ENCODE measurements at places on chromosomes 4 and X.

DNA sequence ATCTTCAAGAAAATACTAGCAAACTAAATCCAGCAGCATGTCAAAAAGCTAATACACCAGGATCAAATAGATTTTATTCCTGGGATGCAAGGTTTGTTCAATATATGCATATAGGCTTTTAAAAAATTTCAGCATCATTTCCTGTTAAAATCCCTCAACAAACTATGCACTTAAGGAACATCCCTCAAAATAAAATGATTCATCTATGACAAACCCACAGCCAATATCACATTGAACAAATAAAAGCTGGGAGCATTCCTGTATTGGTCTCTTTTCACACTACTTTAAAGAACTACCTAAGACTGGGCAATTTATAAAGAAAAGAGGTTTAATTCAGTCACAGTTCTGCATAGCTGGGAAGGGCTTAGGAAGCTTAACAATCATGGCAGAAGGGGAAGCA, 726.7 kb downstream of the GRXCR1 start:
- no peak for DNase-seq

- no peak for DNase-seq
Observed at GRCh38 chrX:25755194-25755593, 382.9 kb upstream of the MAGEB18 start.

GRCh38 chrX:101452056-101452455, 33.2 kb upstream of the ARMCX4 start:
- DNase-seq, result no peak

DNA sequence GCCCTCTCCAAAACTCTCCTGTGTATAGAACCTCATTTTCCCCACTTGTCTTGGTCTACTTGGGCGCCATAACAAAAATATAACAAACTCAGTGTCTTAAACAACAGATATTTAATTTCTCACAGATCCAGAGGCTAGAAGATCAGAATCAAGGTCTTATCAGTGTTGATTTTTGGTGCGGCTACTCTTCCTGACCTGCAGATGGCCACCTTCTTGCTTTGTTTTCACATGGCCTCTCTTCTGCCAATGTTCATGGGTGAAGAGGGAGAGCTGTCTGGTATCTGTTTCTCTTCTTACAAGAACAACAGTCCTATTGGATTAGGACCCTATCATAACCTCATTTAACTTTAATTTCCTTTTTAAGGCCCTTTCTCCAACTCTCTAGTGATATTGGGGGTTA, 177.3 kb downstream of the PABPC4L start:
- no peak for DNase-seq

GRCh38 chr4:19033816-19034733, 1012.5 kb upstream of the LCORL start:
- no peak for DNase-seq

GRCh38 chr4:63361628-63362027, 1047.6 kb downstream of the TECRL start:
- DNase-seq, result no peak

Data from renal pelvis (tissue), 12 donors.